ENCODE measurements at places on chromosomes 3 and 15.

- no peak for DNase-seq
These were observed 94.9 kb downstream of the NTRK3 start for GRCh38 chr15:88161636-88162035.

- DNase-seq = no peak
These were observed 38.7 kb downstream of the HSPBAP1 start for GRCh38 chr3:122754929-122755328.

- DNase-seq = no peak
These were observed 65.6 kb upstream of the CADM2 start for GRCh38 chr3:84893211-84893610.

GRCh38 chr3:123021996-123022510 lies 5.5 kb downstream of the SEMA5B start:
- no peak for DNase-seq

- DNase-seq = no peak
These were observed 603.6 kb downstream of the PLOD2 start for GRCh38 chr3:145557405-145557804.
